ENCODE measurements at places on chromosomes 6 and 20.

- DNase-seq: no peak
Measured at GRCh38 chr6:103925317-103925716, 934.4 kb downstream of the HACE1 start.

GRCh38 chr6:45784250-45784649 is 231.4 kb downstream of the CLIC5 start:
- DNase-seq: no peak

GRCh38 chr6:36413489-36414480 is 26.3 kb upstream of the ETV7 start:
- no peak for DNase-seq

- no peak for DNase-seq
Measured at GRCh38 chr20:58459058-58459750, 56.0 kb downstream of the APCDD1L start.

GRCh38 chr20:23988561-23988960 is at the start of gene GGTLC1:
Gene GGTLC1, minus strand, starts transcription at chr20:23988779. Its CDS starts 2,168 bp downstream, at chr20:23986611.
- no peak for DNase-seq

DNA sequence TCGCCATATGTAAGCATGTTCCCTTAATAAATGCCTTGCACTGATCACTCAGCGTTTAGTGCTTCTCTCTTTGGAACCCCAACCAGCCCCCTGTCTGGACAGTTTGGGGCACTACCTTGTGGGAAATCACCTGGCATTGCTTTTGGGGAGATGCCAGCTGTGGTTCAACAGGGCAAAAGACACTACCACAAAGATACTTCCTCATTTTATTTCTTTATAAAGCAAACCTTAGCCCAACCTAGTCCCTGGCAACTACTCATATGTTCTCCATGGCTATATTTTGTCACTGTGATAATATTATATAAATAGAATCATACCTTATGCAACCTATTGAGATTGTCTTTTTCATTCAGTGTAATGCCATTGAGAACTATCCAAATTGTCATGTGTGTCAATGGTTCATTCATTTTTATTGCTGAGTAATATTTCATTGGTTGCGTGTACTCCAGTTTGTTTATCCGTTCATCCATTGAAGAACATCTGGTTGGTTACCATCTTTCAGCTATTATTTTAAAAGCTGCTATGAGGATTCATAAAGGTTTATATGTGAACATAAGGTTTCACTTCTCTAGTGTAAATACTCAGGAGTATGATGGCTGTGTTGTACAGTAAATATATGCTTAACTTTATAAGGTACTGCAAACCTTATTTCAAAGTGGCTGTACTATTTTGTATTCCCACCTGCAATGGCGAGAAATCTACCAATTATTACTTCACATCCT is 114.8 kb downstream of the MOXD1 start:
- DNase-seq: no peak
